ENCODE measurements at places on chromosomes 3 and 15.

DNA sequence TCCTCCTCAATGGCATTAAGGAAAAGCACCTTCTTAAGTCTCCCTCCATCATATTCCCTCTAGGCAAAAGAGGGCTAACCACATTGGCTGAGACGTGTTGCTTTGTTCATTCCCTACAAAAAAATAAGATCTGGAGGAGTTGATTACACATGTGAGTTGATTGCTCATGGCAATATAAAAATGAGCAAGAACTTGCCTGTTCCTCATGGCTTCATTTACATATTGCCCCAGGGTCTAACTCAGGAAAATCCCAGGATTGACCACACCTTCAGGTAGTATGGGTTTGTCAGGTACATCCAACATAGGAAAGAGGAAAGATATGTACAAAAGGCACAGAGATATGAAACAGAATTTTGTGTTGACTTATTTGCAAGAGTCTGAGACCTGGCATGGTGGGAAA is 35.5 kb downstream of the NFKBIZ start:
- no peak for DNase-seq

- no peak for DNase-seq
These were observed 8.2 kb downstream of the MAGEF1 start for GRCh38 chr3:184703657-184704056.

DNA sequence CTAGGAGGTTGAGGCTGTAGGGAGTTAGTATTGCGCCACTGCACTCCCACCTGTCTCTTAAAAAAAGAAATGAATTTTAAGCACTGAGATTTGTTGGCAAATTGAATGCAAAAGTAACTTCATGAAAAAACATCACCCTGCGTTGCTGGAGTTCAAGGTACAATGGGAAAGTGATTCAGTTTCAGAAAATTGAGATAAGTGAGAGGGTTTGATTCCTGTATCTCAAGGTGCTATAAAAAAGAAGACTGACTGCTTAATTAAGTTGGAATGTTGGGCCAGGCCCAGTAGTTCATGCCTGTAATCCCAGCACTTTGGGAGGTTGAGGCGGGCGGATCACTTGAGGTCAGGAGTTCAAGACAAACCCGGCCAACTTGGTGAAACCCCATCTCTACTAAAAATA is 39.1 kb downstream of the IQGAP1 start:
- no peak for DNase-seq

DNA sequence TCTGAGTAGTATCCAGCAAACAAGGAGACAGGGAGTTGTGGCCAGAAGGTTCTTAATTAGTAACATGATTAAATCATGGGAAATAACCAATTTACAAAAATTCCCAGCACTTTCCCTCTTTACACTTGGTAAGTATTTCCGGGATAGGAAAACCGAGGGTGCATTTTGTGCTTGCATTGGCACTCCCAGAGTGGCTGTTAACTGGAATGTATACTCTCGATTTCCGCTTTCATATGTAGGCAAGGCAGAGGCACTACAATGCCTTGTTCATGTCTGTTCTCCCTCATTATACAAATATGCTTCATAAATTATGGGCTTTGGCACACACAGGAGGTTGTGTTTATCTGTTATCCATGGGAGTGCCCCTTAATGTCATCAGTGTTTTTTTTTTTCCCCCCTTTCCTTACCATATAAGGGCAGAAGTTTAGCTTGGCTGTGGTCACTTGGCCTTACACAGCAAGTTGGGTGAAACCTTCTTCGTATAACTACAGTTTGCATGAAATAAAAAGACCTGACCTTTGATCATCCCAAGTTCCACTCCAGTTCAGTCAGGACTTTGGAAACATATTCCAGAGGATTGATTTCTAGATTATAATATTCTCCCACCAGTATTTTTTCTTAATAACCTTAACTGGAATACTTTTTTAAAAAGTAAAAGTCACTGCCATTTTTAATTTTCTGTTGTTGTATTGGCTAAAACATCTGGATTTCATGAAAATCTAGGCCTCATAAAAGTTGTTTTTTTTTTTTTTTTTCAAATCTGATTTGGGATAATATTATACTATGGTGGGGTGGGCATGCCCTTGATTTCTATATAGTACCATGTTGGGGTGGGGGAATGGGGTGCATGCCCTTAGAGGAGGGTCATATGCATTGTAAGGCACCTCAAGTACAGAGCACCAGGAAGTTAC is 8.9 kb downstream of the TPM1 start:
- DNase-seq: no peak

GRCh38 chr15:53446376-53446775 is 313.1 kb downstream of the WDR72 start:
- DNase-seq: no peak

DNA sequence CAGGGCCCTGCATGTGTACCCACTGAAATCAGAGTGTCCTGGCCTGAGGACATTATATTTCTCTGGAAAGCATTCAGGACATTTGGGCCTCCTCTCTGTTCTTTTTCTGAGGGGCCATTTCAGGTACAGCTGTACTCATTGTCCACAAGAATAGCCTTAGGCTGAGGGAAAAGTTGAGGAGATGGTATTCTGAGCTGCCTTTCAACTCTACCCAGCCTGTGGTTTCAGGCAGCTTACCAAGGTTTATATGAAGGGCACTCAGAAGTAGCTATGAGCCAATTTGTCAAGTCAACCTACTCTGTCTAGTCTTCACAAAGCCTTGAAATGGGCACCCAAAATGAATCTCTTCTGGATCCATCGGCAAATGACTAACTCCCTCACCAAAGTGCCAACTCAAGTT is 9.4 kb downstream of the ATP13A4 start:
- DNase-seq: no peak

All from cerebellar nuclear complex (tissue), 1 donor.